ENCODE measurements at places on chromosomes 16 and 17. TPM values are rescaled to one million over a fixed set of nuclear protein-coding genes. Genes with fewer than 3 reads are reported as not detected.

GRCh38 chr16:71348262-71349085, 10.0 kb upstream of the CALB2 start:
- H3K4me1 ChIP-seq, result no peaks in the 10 kb centered on the region
- H3K27ac ChIP-seq, result no peak overlapping the region
- H3K4me3 ChIP-seq, result no peak overlapping the region
- no peaks in the 10 kb centered on the region for H3K36me3 ChIP-seq
- DNase-seq, result no peak

- no peak for DNase-seq
- no peaks in the 10 kb centered on the region for H3K4me1 ChIP-seq
- no peaks in the 10 kb centered on the region for H3K36me3 ChIP-seq
- no peak overlapping the region for H3K27ac ChIP-seq
These were observed 21.3 kb upstream of the RPL38 start for GRCh38 chr17:74182041-74182723.

GRCh38 chr17:13594310-13594709, 7.4 kb downstream of the HS3ST3A1 start:
- DNase-seq, result no peak
- H3K4me3 ChIP-seq, result no peak overlapping the region
- peaks cover 7% of the 10 kb centered on the region for H3K4me1 ChIP-seq
- no peaks in the 10 kb centered on the region for H3K36me3 ChIP-seq
- no peak overlapping the region for H3K27ac ChIP-seq

DNA sequence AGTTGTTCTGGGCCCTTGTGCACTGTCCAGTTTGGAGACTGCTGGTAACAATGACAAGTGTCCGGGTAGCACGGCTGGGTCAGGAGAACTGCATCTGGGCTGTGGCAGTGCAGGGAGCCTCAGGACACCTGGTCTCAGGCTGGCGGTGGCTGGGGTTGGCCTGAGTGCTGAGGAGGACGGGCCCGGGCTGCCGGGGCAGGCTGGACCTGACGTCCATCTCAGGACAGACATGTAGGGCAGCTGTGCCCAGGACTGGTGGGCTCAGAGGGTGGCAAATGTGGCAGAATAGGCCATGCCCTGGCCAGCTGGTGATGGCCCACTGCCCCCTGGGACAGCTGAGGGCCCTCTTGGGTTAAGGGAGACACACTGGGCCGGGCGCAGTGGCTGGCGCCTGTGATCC, 4.2 kb upstream of the NLRC3 start:
- H3K36me3 ChIP-seq, result peaks cover 5% of the 10 kb centered on the region
- DNase-seq, result no peak
- H3K4me1 ChIP-seq, result peaks cover 49% of the 10 kb centered on the region
- H3K27me3 ChIP-seq, result no peaks in the 10 kb centered on the region
- H3K27ac ChIP-seq, result no peak overlapping the region

The USP6 gene
- 0.03 TPM for total RNA-seq

DNA sequence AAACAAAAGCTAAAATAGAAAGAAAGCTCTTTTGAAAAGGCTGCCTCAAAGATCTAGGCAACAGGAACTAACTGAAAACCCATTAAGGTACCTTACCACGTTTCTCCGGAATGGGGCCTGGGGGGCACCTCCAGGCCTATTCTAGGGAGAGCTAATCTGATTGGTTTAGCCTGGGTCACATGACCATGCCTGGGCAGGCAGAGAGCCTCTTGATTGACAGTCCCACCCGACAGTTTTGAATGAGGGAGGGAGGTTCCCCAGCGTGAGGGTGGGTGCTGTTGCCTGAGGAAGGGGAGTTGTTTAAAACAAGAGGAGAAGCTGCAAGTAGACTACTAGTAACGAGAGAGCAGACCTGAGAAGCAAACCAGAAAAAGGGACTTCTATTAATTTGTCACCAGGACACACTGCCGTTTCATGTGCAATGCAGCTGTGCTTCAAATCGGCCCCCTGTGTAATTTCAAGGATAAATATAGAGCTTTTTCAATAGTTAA, 143.4 kb upstream of the HS3ST2 start:
- H3K27me3 ChIP-seq, result peaks cover 4% of the 10 kb centered on the region
- H3K4me1 ChIP-seq, result no peaks in the 10 kb centered on the region
- no peak overlapping the region for H3K4me3 ChIP-seq
- DNase-seq, result no peak
- no peaks in the 10 kb centered on the region for H3K36me3 ChIP-seq

DNA sequence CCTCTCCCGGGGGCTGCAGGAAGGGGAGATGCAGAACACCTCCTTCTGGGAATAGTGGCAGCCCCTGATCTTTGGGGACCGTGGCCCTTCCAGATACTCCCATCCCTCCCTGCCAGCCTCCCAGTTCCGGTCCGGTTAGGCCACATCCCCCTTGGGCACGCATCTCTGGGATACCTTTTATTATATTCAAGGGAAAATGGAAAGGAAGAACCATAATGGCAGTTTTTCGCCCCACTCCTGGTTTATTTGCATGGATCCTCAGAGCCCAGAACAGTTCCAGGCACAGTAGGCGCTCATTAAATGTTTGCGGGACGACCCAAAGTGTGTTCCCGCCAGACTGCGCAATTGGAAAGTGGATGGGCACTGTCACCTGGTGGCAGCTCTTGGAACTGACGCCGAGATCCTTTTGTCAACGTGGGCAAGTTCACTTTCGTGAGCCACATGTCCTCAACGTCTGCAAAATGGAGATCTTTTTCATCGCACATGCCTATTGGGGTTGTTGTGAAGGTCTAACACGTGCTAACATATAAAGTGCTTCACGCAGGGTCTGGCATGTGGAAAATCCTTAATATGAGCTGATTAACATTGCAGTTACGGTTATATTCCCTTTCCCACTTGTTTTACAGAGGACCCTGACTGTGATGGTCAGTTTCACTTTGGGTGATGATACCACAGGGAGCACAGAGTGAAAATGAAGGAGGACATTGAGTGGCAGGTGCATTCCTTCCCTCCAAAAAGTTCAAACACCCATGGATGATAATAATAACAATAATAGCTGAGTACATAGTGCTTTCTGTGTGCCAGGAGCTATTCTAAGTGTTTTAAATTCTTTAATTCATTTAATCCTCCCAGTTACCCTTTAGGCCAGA, 1.7 kb upstream of the GPRC5B start:
- H3K4me3 ChIP-seq, result peak overlapping the region; percentile 73
- H3K4me1 ChIP-seq, result peaks cover 16% of the 10 kb centered on the region
- H3K27me3 ChIP-seq, result peaks cover 34% of the 10 kb centered on the region
- peak overlapping the region; percentile 50 for H3K27ac ChIP-seq
- no peaks in the 10 kb centered on the region for H3K36me3 ChIP-seq

- no peak for DNase-seq
- no peaks in the 10 kb centered on the region for H3K27me3 ChIP-seq
- H3K27ac ChIP-seq, result no peak overlapping the region
These were observed 98.3 kb upstream of the HLF start for GRCh38 chr17:55166506-55166905.

The EFNB3 gene
- total RNA-seq, result 0.08 TPM

GRCh38 chr16:64481497-64481896, 640.4 kb downstream of the CDH11 start:
- H3K4me3 ChIP-seq, result no peak overlapping the region
- no peak overlapping the region for H3K27ac ChIP-seq
- no peaks in the 10 kb centered on the region for H3K4me1 ChIP-seq
- no peaks in the 10 kb centered on the region for H3K36me3 ChIP-seq
- DNase-seq, result no peak

The LRRC37A gene
- total RNA-seq, result 2.6 TPM

- no peaks in the 10 kb centered on the region for H3K36me3 ChIP-seq
- no peak overlapping the region for H3K27ac ChIP-seq
These were observed 16.5 kb upstream of the SOX9 start for GRCh38 chr17:72104164-72104862.

The MMP2 gene
- not detected for total RNA-seq

- H3K27ac ChIP-seq, result no peak overlapping the region
- no peak for DNase-seq
- no peak overlapping the region for H3K4me3 ChIP-seq
- H3K27me3 ChIP-seq, result no peaks in the 10 kb centered on the region
- no peaks in the 10 kb centered on the region for H3K36me3 ChIP-seq
- H3K4me1 ChIP-seq, result no peaks in the 10 kb centered on the region
These were observed 95.6 kb downstream of the GRIN2A start for GRCh38 chr16:10086620-10087019.

The ZBTB4 gene
- total RNA-seq, result 15.1 TPM

- peak within 1 kb of the TSS; percentile 75 for H3K4me3 ChIP-seq
- H3K36me3 ChIP-seq, result no peaks in the 10 kb centered on the region
- H3K27ac ChIP-seq, result no peak within 1 kb of the TSS
These were observed at the start of gene C16orf74 for GRCh38 chr16:85750827-85751697. TSS of gene C16orf74 (minus strand) at chr16:85751096. CDS start at chr16:85735217, 15,879 bp downstream.

The ACAP1 gene
- total RNA-seq, result 260 TPM

The MXRA7 gene
- total RNA-seq, result 3.8 TPM

DNA sequence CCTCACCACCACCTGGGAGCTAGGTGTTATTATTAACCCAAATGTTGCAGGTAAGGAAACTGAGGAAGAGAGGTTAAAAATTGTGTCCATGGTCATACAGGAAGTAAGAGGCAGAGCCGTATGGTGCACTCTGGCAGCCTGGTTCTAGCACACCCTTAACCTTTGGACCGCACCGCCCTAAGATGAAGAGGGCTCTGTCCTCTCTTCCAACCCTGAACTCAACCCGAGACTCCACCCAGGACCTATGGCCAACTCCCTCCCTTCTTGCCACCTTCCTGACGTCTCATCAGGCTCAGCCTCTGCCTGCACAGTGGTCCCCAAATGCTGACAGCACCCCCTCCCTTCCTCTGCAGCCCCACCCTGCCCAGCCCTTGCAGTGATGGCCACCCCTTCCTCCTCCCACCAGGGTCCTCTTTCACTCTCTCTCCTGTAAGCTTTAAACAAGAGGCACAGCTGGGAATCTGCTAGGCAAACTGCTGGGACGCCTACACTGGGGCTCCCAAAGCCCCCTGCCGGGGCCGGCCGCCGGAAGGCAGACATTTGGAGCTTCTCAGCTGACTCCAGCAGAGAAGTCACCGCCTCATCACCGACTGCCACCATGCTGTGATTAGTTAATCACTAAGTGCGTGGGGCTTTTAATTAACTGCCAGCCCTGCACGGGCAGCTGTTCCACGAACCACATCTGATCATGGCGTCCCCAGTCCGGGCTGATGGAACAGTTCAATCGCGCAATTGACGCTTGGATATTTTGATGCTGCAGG, 16.7 kb upstream of the C16orf78 start:
- DNase-seq, result no peak
- no peaks in the 10 kb centered on the region for H3K36me3 ChIP-seq
- H3K4me3 ChIP-seq, result no peak overlapping the region
- peaks cover 4% of the 10 kb centered on the region for H3K27me3 ChIP-seq
- H3K4me1 ChIP-seq, result no peaks in the 10 kb centered on the region

- H3K4me1 ChIP-seq, result peaks cover 28% of the 10 kb centered on the region
- peak overlapping the region; percentile 20 for H3K27ac ChIP-seq
- peaks cover 41% of the 10 kb centered on the region for H3K36me3 ChIP-seq
- H3K4me3 ChIP-seq, result no peak overlapping the region
- H3K27me3 ChIP-seq, result no peaks in the 10 kb centered on the region
These were observed 18.7 kb downstream of the CES4A start for GRCh38 chr16:67006930-67007658.

DNA sequence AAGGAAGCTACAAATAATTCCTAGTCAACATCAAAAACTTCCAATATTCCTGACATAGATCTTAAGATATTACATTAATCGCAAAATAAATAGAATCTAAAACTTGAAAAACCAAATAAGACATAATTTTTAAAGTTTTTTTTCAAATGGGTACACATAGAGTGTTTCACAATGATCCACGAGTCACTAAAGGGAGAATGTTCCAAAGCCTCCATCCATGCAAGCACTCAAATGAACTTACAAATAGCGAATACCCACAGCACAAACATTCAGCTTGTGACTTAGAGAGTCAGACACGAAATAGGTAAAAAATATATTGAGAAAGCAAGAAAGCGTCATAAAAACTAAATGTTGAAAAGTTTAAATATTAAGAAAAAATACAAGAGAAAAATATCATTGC, 65.7 kb downstream of the CEP112 start:
- DNase-seq, result no peak
- no peak overlapping the region for H3K4me3 ChIP-seq
- no peaks in the 10 kb centered on the region for H3K4me1 ChIP-seq
- peaks cover 2% of the 10 kb centered on the region for H3K27me3 ChIP-seq
- no peaks in the 10 kb centered on the region for H3K36me3 ChIP-seq

DNA sequence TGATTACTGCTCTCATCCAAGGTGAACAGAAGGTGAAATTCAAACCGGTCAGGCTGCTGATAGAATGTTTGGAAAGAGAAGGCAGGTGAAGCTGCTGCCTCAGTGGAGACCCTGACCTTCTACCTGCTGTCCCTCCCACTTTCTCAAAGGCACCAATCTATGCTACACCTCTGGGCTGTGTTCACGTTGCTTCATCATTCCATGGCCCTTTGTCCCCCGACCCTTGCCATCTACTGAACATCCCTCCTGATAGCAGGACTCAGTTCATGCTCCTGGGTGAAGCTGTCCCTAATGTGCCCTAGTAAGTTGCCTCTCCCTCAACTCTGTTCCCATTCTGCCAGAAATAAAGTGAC, 44.2 kb upstream of the SOX9 start:
- no peaks in the 10 kb centered on the region for H3K4me1 ChIP-seq
- H3K4me3 ChIP-seq, result no peak overlapping the region
- no peak overlapping the region for H3K27ac ChIP-seq
- no peak for DNase-seq
- H3K27me3 ChIP-seq, result no peaks in the 10 kb centered on the region

- H3K4me1 ChIP-seq, result peaks cover 46% of the 10 kb centered on the region
- no peak for DNase-seq
- no peak overlapping the region for H3K4me3 ChIP-seq
- H3K27me3 ChIP-seq, result no peaks in the 10 kb centered on the region
- peaks cover 32% of the 10 kb centered on the region for H3K36me3 ChIP-seq
These were observed 129.7 kb downstream of the LAT start for GRCh38 chr16:29114574-29114973.

- H3K27ac ChIP-seq, result no peak overlapping the region
- no peaks in the 10 kb centered on the region for H3K4me1 ChIP-seq
- no peaks in the 10 kb centered on the region for H3K36me3 ChIP-seq
- H3K4me3 ChIP-seq, result no peak overlapping the region
- H3K27me3 ChIP-seq, result peaks cover 2% of the 10 kb centered on the region
These were observed 31.6 kb downstream of the TNFRSF13B start for GRCh38 chr17:16940116-16940881.

The CHRNE gene
- 0.52 TPM for total RNA-seq

The SHISA9 gene
- 0.18 TPM for total RNA-seq

DNA sequence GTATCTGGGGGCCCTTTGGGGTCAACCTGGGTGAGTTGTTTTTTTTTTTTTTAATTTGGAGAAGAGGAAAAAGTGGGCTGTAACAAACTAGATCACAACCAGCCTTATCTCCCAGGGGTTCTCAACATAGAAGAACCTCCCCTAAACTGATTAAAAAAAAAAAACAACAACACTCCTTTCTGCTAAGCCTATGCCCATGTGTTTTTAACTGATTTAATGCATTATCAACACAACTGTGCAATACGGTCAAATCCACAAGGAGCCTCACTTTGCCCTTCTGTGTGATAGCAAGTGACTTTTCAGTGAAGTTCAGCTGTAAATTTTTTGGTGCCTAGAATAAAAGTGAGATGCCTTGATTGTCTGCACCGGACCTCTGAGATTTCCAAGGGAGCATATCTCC, 646 bp downstream of the MYH11 start:
- peaks cover 7% of the 10 kb centered on the region for H3K4me1 ChIP-seq
- no peak overlapping the region for H3K27ac ChIP-seq
- no peak overlapping the region for H3K4me3 ChIP-seq
- peaks cover 40% of the 10 kb centered on the region for H3K27me3 ChIP-seq
- DNase-seq, result no peak

The TVP23B gene
- total RNA-seq, result 44.4 TPM
